ENCODE measurements at places on chromosomes 6 and 20.
A peak's percentile ranks its signal among the peaks of the same experiment; 100 is the strongest.

- DNase-seq, result no peak
Observed at GRCh38 chr6:106275692-106276091, 49.9 kb downstream of the ATG5 start.

DNA sequence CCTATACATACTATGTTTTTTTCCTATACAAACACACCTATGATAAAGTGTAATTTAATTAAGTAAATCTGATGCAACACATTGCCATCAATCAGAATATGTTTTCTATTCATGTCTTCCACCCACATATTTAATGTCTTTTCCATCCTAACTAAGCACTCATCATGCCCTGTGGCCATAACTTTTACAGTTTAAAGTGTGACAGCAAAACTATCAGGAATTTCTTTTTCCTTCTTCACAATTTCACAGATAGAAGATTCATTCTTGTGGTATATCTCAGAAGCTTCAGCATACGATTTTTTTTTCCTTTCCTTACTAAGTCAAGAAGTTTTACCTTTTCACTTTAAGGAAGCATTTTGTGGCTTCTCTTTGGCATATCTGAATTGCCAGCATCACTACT is 7.0 kb upstream of the BEND6 start:
- DNase-seq, result no peak

GRCh38 chr6:75693534-75693933 is 55.5 kb upstream of the MYO6 start:
- DNase-seq, result no peak

DNA sequence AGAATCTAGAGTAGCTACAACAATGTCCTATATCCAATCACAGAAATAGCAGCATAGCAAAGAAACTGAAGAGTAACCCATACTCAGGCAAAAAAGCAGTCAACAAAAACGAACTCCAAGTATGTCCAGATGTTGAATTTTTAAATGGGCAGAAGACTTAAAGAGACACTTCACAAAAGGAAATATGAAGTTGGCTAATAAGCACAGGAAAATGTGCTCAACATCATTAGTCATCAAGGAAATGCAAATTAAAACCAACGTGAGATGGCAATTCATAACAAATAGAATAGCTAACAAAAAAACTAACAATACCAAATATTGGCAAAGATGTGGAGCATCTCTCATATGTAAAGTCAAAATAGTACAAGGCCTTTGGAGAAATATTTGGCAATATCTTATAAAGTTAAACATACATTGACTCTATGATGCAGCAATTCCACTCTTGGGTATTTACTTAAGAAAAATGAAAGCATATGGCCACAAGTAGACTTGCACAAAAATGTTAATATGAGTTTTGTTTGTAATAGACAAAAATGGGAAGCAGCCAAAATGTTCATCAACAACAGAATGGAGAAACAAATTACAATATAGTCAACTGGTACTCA is 37.7 kb downstream of the FRK start:
- DNase-seq, result no peak

DNA sequence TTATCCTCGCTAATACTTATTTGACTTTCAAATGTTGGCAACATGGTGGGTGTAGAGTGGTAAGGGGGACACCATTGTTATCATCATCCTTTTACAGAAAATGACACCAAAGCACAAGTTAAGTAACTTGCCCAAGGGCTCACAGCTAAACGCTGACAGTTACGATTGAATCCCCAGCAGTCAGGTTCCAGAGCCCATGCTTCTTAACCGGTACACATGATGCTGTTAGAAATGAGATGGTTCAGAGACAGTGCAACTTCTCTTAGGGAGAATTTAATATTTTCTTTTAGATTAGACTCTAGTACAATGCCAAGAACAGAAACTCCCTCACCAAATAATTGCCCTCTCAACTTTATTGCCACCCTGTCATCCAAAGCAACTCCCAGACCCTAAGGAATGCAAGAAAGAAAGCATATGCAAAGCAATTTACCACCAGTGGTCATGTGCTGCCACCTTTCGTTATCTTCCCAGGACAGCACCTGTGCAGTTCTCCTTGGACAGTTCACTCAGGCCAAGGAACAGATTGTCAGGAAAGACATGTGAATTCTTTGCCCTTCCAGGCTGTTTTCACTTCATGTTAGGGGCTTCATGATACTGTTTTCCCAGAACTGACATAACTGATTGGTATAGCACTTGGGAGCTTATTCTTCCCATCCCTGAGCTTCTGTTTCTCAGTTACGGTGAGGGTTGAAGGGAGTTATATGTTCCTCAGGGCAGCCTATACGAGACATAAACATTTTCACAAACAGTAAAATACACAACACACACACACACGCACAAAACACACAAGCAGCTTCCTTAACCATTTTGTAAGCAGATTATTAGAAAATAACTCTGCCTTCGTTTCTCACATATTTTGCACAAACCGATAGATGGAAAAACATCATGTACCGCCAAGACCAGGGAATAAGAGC is 5.1 kb downstream of the HLA-DMA start:
- peak; percentile 51 for DNase-seq

DNA sequence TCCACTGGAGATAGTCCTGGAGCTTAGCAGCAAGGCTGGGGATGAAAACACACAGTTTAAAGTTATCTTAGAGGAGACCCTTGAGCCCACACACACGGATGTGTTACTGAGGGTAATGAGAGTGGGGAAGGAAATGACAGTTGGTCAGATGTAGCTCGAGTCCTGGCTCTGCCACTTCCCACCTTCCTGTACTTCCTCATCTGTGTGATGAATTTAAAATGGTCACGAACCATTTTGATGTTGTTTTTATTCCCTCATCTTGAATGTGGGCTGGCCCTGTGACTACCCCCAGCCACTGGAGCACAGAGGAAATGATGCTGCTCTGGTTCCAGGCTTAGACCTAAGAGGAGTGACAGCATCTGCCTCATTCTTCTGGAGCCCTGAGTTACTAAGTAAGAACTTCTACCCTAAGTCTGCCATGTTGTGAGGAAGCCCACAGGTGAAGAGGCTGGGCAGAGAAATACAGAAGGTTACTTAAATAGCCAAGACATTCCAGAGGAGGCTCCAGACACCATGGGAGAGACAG is 141.2 kb downstream of the NRN1 start:
- DNase-seq, result no peak

GRCh38 chr20:30985386-30985785 is 272.1 kb upstream of the DEFB115 start:
- no peak for DNase-seq

- no peak for DNase-seq
Observed at GRCh38 chr6:160808263-160808662, 106.2 kb downstream of the PLG start.

GRCh38 chr20:57412347-57413029 is 21.3 kb downstream of the RBM38 start:
- DNase-seq, result no peak

GRCh38 chr6:157099912-157100593 is 223.3 kb downstream of the TMEM242 start:
- peak; percentile 15 for DNase-seq

GRCh38 chr6:91155129-91155785 is 568.4 kb upstream of the MAP3K7 start:
- no peak for DNase-seq

DNA sequence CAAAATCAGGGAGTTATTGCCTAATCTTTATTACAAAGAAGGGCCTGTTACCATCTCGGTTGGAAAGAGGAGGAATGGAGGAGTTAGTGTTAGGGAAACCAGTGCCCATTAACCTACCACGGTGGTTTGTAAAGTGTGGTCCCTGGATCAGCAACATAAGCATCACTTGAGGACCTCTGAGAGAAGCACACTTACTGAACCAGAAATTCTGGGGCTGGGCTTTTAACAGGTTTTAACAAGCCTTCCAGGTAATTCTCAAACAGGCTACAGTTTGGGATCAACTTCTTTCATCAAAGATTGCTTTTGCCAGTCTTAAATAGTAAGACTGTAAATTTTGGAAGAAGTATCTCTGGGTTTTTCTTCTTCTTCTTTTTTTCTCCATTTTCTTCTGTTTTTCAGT is 329.5 kb upstream of the JAG1 start:
- DNase-seq, result peak; percentile 44

GRCh38 chr20:52974179-52974594 is 2.0 kb downstream of the TSHZ2 start:
- DNase-seq, result peak; percentile 54

DNA sequence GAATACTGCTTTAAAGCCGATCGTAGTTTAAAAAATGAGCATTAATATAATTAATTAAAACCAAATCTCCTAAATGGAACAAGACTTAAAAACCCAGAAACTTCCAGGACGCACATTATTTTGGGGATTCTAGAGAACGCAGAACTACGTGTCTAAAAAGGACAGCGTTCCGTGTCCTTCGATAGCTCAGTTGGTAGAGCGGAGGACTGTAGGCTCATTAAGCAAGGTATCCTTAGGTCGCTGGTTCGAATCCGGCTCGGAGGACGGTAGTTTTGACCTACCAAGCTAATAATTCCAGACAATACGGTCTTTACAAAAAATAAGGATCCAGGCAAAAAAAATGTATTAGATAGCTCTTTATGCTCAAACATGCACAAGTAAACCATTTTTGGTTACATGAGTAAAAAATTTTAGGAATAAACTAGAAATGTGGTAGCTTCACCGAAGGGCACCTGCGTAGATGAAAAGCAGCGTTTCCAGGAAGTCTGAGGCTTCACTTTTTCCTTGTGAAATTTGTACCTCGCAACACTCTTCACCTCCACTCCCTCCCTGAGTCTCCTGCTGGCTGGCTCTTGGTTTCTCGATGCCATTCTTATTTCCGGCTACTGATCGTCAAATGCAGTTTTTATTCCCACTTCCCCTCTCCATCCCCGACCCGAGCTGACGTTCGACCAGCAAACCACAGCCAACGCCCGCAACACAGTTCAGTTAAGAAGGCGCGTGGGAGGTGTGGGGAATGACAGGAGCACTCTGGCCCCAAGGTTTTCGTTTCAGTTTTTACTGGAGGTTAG is 19.6 kb upstream of the ABT1 start:
- peak; percentile 78 for DNase-seq

GRCh38 chr6:46876126-46876525 is 45.6 kb downstream of the ADGRF5 start:
- DNase-seq, result peak; percentile 97

DNA sequence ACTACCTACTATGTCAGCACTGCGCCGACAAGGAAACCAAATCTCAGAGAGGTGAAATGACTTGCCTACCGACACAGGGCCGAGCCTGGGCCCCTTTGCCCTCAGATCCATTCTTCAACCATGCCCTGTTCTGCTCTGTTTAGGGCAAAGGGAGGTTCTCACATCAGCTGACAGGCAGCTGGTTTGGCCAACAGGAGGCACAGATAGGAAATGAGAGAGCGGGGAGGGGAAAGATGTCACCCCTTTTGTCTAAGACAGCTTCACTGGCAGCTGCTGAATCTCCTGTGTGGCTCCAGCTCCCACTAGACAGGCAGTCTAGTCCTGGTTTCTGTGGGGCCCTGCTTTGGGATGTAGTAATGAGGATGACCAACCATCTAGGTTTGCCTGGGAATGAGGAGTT is 158.7 kb downstream of the TMEM200A start:
- DNase-seq, result no peak

- DNase-seq, result no peak
Observed at GRCh38 chr20:59750209-59750840, 146.0 kb downstream of the PHACTR3 start.

- no peak for DNase-seq
Observed at GRCh38 chr6:123417535-123417934, 219.2 kb downstream of the TRDN start.

All from mammary epithelial cell (primary cell).